ENCODE measurements at places on chromosomes 5 and 9.

DNA sequence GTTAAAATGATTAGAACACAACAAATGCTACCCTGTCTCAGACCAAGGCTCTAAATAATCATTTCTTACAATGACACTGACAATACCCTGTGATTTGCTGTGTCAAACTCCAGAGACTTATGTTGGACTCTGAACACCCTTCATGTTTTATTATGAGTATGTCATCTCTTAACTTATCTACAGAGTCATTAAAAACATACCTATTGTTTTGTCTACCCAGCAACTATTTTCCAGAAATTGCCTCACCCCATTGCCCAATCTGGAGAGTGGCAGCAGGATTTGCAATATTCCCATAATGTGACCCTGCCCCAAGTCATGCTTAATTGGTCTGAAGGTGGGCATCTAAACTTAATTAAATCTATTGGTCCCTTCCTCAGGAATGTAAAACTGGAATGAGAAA, 23.0 kb upstream of the KIF2A start:
- no peak for DNase-seq

- DNase-seq = no peak
These were observed 954 bp downstream of the TBCA start for GRCh38 chr5:77774981-77775789.

DNA sequence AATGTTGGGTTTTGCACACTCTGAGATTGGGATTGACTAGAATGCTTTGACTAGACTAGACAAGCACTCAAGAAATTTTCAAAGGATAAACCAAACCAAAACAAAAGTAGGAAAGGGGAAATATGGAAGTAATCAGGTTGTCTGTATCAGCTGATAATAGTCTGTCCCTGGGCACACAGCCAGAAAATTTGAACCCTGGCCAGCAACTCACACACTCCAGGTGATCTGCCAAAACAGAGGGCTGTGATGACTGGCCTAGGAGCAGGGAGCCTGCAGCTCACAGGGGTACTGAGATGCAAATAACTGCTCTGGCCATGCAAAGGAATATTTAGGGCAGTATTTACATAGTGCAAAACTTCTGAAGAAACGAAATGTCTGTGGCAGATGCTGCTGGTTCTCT, 112.3 kb upstream of the SMIM23 start:
- no peak for DNase-seq

DNA sequence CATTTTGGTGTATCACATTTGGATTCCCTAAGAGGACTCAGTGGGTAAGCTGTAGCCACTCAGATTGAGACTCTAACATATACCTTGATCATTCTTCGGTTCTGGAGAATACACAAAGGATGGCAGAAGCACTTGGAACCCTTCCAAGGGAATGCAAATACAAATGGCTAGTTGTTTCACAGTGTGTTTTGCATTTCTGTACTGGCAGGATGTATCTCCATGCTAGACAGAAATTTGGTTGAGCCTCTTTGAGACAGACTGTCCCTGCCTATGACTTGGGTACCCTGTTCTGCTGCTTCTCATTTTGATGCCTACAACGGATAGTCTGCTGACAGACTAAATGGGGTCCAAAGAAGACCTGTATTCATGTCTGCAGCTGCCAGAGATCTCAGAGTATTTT, 273.5 kb downstream of the TMEM38B start:
- no peak for DNase-seq

GRCh38 chr9:82791692-82792091, 271.2 kb downstream of the RASEF start:
- no peak for DNase-seq

GRCh38 chr9:98702835-98703380, 5.8 kb downstream of the GABBR2 start:
- DNase-seq = no peak

DNA sequence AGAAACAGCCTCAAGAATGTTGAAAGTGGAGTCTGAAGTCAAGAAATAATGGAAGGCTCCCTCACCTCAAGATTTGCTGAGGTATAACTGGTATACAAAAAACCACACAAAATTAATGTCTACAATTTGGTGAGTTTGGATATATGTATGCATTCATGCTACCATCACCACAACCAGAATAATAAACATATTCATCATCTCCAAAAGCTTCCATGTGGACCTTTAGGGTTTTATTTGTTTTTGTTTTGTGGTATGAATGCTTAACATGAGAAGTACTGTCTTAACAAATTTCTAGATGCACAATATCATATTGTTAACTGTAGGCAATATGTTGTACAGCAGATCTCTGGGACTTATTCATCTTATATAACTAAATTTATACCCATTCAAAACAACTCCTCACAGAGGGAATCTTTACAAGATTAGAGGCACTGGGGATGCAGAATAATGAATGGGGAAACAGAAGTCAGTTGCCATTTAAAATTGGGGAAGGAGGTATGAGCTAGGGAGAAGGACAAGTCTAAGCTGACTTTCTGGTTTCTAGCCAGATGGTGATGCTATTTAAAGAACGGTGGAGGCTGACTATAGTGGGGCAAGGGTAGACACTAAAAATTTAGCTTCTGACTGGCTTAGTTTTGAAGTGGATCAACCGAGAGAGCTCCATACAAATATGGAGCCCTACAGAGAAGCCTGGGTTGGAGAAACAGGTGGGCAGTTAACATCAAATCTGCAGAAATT, 213.9 kb downstream of the BNC2 start:
- no peak for DNase-seq

- no peak for DNase-seq
These were observed 465.0 kb downstream of the EBF1 start for GRCh38 chr5:158634714-158635113.

GRCh38 chr9:75962013-75962661, 71.7 kb downstream of the PCSK5 start:
- no peak for DNase-seq

- DNase-seq = no peak
These were observed 7.8 kb upstream of the TMEM268 start for GRCh38 chr9:114603248-114603647.

GRCh38 chr9:95981761-95982390, 106.4 kb downstream of the ERCC6L2 start:
- DNase-seq = no peak

- DNase-seq = no peak
These were observed 180.1 kb upstream of the ELL2 start for GRCh38 chr5:96141749-96142148.

- no peak for DNase-seq
These were observed at the start of gene NRG2 for GRCh38 chr5:140042643-140043507. Gene NRG2 (minus strand): TSS chr5:140043299.

DNA sequence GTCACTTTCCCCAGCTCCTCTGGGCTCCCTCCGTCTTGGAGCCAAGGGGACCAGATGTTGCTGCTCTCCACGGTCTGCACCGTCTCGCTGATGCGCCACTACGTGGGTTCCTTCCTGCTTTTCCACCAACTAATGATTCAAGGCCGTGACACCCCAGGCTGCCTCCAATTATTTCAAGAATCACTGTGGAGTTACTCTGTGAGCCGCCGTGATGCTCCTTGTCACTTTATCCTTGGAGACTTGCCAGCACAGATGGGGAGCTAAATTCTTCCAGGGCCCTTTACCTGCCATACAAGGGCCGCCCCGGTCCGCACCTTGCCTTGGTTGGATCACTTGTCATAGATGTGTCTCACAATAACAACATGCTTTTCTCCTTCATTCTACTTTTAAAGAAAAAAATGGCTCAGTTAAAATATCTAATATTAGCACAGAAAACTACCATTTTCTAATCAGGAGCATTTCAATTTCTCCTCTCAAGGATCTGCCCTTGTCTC, 202.0 kb downstream of the FSTL4 start:
- no peak for DNase-seq

DNA sequence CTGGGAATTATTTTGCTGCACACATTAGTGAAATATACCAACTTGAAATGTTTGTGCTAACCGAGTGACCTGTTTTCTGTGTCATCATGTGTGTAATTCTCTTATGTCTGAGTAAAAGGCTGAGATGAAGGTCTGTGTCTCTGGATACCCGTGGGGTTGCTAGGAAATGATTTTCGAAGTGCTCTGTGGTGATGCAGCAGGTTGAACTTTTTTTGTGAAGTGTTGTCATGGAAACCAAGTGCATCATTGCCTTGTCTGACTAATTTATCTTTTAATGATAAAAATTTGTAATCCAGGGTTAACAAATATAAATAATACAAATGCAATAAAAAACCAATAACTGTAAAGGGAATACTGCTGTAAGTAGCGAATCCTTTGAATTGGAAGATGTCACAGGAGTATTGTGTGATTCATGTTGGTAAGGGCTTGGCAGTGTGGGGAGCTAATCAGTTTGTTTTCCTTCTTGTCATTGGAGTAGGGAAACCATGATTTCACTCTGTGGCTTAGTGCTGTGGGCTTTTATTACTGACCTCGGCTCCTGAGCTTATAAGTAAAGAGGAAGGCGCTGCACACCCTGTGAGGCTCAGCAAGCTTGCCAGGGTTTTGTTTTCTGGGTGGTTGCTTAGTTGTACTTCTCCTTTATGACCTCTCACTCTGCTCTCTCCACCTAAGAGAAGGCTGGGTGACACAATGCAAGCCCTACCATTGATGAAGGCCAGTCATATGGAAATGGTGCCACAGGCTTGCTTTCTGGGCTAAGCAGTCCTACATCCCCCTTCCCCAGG, 22.3 kb downstream of the PDE8B start:
- no peak for DNase-seq

DNA sequence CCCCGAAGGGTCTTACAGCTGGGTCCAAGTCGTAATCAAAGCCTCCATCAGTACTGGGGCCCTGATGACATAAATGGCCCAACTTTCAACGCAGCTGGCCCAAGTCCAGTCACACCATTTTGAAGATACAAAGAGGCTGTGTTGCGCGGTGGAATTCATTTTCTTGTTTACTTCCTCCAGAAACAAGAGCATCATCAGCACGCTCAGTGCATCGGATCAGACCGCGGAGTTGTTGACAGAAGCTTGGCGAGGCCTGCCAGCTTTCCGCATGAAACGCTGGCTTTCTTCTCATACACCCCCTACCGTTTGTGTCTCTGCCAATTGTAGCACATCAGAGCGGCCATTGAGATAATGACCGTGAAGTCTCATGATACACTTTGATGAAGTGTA, 101.7 kb upstream of the SPATA31D4 start:
- DNase-seq = no peak

DNA sequence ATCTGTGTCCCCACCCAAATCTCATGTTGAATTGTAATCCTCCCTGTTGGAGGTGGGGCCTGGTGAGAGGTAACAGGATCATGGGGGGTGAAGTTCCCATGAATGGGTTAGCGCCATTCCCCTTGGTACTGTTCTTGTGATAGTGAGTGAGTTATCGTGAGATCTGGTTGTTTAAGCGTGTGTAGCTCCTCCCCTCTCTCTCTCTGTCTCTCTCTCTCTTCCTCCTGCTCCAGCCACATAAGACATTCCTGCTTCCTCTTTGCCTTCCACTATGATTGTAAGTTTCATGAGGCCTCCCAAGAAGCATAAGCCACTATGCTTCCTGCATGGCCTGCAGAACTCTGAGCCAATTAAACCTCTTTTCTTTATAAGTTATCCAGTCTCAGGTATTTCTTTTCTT, 28.8 kb downstream of the C5orf15 start:
- no peak for DNase-seq

GRCh38 chr5:145484158-145484557, 351.0 kb downstream of the PRELID2 start:
- no peak for DNase-seq

DNA sequence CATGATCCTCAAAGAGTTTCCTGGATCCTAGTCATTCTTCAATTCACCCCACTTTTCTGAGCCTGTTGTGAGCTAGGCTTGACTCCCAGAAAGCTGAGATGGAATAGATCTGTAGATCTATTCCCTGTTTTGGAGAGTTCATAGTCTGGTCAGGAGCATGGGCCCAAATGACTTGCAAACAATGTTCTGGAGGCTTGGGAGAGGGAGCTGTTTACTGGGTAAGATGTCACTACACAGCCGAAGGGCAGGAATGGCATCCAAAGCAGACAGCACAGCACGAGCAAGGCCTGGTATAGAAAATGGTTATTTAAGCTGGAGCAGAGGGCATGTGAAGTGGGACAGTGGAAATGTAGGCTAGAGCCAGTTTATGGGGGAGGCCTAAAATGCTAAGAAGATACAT, 152.5 kb upstream of the ALDH1B1 start:
- DNase-seq = no peak

DNA sequence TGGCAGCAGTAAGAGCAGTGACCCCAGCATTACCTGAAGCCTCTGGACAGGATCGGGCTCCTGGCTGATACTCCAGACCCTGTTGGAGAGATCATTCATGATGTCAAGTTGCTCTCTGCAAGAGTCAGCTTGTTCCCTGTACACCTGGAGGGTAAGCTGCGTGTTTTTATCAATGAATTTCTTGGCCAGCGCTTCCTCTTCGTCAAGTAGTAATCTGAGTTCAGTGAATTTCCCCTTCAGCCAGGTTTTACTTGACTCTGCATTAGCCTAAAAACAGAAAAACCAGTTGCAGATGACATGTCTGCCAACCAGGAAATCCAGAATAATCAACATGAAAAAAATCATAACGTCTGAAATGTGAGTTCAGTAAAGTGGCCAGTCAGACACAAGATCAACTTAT, 19.1 kb downstream of the TRIM14 start:
- DNase-seq = peak; percentile 30

- no peak for DNase-seq
These were observed 83.2 kb upstream of the FST start for GRCh38 chr5:53397141-53397757.

- DNase-seq = no peak
These were observed 54.8 kb upstream of the ANGPTL2 start for GRCh38 chr9:127177231-127177630.

- DNase-seq = no peak
These were observed 70.3 kb upstream of the SMIM15 start for GRCh38 chr5:61232490-61233050.

- no peak for DNase-seq
These were observed 108.1 kb downstream of the TMEM174 start for GRCh38 chr5:73280821-73281746.

DNA sequence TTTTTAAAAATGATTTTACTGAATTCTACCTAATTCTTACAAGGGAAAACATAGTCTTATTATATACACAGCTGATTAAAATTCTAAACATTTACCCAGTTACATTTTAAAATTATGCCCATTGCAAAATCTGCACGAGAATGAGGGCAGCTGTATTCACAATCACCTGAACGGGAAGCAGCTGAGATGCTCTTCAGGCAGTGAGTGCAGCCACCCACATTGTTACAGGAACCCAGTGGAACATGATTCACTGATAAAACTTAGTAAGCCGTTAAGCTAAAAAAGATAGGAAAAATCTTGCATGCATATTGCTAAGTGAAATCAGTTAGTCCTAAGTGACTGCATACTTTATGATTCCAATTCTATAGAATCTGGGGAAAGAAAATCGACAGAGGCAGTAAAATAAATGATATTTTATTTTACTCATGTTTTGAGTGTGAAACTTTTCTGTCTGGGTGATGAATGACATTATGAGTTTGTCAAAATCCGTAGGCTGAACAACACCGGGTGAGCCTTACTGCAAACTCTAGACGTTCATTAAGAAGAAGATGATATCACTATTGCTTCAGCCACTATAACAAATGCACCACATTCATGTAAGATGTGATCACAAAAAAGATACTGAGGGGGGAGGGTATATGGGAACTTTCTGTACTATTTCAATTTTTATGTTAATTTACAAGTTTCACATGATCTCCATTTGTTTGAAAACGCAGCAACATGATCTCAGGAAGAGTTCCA, 39.1 kb upstream of the FLT4 start:
- DNase-seq = no peak

- no peak for DNase-seq
These were observed 79.8 kb downstream of the ARSB start for GRCh38 chr5:78905084-78905938.
